ENCODE measurements at places on chromosomes 3 and 15.

- no peak for DNase-seq
Observed at GRCh38 chr3:120846073-120846472, 61.9 kb upstream of the STXBP5L start.

DNA sequence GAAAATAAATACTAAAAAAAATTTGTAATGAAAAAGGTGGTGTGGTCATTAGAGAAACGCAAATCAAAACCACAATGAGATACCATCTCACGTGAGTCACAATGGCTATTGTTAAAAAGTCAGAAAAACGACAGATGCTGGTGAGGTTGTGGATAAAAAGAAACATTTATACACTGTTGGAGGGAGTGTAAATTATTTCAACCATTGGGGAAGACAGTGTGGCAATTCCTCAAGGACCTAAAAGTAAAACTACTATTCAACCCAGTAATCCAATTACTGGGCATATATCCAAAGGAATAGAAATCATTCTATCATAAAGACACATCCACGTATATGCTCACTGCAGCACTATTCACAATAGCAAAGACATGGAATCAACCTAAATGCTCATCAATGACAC lies 120.3 kb downstream of the MYO9A start:
- no peak for DNase-seq

DNA sequence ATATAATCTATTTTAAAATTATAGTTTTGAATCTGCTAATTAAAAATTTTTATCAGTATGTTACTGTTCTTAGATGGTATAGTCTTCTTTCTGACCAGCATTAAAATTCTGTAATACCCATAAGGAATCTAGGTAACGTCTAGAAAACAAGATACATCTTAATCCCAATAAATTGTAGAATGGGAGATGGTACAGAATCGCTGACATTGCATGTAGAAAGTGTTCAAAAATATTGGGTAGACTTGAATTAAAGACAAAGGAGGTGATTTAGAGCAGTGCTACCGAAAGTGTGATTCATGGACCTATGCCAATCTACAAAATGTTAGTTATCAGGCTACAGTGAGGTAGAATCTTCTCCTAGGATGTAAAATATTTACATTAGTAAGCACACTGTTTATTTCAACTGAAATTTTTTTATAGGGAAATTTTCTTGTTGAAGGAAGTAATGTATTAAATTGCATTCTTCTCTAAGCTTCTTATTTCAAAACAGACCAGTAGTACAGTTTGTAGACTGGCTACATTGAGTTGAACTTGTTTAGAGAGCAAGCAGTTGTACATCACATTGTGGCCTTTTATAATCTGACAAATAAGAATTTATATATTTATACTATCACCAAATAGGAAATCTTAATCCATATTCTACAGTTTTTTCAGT lies 17.1 kb downstream of the MINDY2 start:
- DNase-seq: no peak

GRCh38 chr3:164687902-164688301 lies 390.4 kb downstream of the SI start:
- DNase-seq: no peak

DNA sequence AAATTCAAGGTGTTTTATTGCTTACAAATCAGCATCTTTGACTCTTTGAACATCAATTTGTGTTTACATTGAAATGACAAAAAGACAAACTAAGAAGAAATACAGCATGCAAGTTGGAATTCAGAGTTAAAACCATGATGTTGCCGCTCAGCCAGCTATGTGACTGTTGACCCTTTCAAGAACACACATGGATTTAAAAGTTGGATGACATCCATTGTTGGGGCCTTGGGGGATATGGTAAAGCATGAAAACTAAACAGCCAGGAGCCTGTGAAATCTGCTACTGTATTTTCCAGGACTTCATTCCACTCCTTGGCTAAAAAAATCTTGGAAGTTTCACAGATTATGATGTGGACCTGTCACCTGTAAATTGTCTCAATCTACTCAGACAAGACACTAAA lies 4.6 kb downstream of the P2RY1 start:
- no peak for DNase-seq

- DNase-seq: no peak
Observed at GRCh38 chr3:119700269-119700919, 2.4 kb upstream of the CFAP91 start.

GRCh38 chr15:68113751-68114150 lies 59.6 kb downstream of the PIAS1 start:
- no peak for DNase-seq

- no peak for DNase-seq
Observed at GRCh38 chr15:98232761-98233160, 272.3 kb downstream of the ARRDC4 start.

DNA sequence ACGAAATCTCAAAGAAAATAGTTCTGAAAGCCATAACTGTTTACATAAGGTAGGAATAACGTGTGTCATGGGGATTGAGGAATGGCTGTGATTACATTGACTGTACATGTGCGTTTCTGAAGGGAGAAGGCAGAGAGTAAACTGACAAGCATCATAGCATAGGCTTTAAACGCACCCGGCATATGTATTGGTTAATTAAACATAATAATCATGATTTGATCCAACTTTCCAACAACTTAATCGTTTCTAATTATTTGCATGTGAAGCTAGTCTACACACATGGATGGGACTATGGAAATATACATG lies 3.3 kb downstream of the TMEM108 start:
- DNase-seq: no peak

- no peak for DNase-seq
Observed at GRCh38 chr3:64295594-64295993, 70.3 kb upstream of the PRICKLE2 start.

GRCh38 chr3:7144697-7145308 lies 283.9 kb downstream of the GRM7 start:
- no peak for DNase-seq

DNA sequence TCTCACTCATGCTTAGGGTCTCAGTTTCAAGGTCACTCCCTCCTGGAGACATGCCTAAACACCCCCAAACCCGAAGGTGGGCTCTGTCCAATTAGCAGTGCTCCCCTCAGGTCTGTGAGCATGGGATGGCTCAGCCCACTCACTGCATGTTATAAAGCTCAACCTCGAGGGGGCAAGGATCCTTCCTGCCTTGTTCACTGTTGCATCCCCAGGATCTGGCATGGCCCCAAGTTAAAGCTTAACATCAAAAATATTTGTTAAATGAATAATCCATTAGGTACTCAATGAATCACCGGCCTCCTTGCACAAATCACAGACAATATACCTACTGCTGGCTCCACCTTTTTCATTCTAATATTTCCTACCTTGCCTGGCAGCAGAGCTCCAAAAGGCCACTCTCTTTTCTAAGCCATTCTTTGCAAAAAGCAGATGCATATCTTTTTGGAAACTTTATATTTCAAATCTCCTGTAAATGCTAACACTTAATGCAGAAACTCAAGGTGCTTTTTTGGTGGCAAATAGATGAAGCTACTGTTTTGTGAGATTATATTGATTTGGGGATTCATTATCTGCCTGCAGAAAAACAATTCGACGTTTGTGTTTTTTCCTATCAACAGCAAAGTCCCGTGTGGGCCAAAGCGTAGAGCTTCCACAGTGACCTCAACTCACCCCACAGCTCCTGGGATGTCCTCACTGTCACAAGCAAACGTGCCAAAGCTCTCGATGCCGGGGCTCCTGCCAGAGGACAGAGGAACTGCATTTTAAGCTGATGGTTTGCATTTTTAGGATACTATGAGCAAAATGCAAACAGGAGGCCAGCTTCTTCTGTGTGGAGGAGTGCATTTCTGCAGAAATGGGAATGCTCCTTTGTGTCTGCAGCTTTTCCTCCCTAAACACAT lies 35.4 kb downstream of the PCOLCE2 start:
- no peak for DNase-seq

DNA sequence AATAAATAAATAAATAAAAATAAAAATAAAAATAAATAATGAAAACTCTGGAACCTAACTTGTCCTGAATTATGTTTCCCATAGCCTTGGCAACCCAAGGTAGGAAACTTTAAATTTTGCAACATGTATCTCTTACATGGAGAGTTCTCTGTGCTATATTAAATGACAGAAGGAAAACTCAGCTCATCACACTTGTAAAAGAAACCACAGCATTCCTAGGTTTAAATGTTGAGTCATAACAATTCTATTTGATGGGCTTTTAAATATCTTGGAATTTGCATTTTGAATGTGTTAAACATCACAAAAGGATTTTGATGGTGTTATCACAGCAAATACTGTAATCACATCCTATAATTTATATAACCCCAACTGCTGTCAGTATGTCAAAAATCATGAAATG lies 144.2 kb downstream of the LRTM1 start:
- DNase-seq: no peak

DNA sequence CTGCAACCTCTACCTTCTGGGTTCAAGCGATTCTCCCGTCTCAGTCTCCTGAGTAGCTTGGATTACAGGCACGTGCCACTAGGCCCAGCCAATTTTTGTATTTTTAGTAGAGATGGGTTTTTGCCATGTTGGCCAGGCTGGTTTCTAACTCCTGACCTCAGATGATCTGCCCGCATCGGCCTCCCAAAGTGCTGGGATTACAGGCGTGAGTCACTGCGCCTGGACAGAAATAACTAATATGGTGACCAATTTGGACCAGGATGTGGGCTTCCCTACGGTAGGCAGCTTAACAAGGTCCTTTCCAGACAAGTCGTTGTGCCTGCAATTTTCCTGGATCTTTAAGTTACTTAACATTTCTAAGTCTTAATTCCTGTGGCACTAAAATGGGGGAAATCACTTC lies 14.8 kb downstream of the WDR53 start:
- DNase-seq: no peak

DNA sequence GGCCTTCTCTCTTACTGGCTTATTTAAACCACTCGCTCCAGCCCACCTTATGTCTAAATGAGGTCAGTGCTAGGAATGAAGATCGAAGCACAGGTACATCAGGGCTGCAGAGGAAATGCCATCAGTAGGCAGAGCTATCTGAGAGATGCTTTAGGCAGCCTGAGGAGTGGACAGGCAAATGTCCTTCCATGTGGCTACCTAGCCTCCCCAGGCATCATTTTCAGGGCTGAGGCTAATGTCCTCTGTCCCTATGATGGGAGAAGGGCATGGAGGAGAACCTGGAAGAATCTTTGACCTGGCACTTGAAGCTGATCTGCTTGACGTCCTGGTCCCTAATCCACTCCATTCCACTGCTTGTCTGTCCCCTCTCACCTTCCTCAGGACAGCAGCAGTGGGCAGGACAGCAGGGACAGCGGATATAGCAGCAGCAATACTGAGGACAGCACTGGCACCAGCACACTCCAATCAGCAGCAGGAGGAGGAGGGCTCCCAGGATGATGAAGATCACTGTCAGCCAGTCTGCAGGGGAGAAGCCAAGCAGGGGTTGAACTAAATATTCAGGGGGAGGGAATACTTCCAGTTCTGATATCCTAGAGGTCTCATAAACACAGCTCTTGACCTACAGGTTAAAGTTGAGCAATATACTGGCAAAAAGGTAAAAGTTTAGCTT lies 21.0 kb downstream of the ILDR1 start:
- no peak for DNase-seq

DNA sequence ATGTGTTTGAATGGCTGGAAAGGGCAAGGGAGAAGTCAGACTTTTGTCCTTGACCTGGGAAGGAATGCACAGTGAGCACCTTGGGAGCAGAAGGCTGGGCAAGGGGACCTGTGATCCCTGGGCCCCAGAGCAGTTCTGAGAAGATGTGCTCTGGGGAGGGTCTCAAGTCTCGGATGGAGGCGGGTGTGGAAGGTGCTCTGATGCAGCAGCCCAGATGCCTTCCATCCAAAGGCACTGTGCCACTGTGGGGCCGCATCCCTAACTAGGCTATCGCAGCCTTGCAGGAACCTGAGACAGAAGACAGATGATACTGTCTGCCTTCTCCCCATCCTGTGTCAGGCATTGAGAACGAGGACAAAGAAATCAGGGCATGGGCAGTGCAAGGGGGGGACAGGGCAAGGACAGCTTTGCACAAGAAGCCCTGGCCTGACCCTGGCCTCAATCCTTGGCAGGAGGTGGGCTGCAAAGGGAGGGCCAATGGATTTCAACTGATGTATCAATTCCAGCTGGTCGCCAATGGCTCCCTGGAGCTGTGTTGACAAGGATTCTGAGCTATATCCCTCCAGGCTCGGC lies 14.6 kb upstream of the PRKCD start:
- DNase-seq: no peak

DNA sequence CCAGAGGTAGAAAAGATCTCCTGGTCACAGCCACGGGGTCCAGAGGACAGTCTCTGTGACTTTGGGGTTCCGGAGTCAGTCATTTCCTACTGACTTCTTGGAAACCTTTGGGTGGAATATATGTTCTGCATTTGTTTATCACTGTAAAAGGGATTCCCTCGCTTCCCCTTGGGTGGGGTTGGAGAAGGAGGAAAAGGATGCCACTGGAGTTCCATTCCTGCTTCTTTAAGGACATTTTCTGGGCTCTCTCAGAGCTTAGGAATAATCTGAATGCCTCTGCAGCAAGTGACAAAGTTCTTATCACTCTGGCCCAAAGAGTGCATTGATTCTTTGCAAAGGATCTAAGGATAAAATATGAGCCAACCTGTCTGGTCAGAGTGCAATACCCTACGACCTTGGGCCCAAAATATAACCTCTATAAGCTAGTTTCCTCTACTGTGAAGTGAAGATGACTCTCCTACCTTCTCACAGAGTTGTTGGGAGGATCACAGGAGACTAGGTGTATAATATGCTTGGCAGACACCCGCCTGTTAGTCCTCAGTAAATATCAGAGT lies 17.2 kb downstream of the ARHGEF3 start:
- DNase-seq: no peak

All from HS-27A (cell line).